Activated CD4-positive, alpha-beta T cell treated with anti-CD3 and anti-CD28 coated beads, Interleukin-2, amount 50 U/mL, for 48 hours (primary cell): ENCODE measurements at places on chromosomes 16 and 17.

DNA sequence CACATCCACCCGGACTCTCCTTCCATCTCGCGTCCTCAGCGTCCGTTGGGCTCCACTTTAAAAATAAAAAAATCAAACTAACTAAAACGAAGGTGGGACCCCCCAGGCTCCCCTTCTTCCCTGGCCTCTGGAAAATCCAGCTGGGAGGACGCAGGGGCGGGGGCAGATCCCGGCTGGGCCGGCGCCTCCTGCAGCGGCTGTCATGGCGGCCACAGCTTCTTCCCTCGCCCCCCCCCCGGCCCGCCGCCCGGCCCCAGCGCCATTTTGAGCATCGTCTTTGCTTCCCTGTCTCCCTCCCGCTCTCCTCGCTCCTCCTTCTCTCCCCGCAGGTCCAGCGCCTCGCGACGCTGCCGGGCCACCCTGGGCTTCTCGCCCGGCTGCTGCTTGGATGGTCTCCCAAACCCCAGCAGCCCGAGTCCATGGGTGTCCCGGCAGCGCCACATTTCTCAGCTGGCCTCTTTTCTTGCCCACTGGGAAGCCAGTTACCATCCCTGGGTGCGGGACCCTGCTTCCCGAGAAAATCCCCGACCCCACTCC, 3.3 kb downstream of the HOXB2 start:
- DNase-seq, result peak; percentile 48

DNA sequence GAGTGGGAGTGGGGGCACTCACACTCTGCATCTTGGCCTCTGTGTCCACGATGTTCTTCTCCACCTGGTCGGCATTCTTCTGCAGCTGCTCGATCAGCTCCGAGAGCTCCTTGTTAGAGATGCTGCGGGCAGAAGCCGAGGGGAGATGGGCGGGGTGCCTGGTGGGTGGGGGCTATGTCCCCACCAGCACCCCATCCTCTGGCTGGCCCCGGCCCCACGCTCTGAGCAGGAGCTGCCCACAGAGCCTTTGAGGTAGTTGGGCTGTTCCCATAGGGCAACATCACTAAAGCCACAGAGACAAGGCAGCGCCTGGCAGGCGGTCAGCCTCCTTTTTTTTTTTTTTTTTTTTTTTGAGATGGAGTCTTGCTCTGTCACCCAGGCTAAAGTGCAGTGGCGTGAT, 26.1 kb downstream of the PPL start:
- DNase-seq, result no peak

DNA sequence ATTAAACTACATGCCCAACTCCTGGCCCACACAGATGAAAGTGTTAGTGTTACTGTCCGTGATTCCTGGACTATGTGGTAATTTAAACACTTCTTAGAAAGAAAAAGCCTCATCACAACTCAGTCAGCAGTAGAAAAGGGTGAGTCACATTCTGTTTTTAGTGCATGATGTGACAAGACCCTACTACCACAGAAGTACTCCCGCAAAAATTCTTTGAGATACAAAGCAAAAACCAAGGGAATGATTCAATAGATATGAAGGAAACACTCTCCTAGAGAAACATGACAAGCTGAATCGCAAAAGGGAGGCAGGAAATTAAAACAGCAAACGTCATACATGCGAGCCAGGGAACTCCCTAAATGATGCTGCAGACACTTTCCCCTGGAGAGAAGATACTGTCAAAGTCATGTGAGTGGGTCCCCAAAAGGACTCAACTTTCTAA, 14.4 kb downstream of the SNN start:
- DNase-seq, result no peak

DNA sequence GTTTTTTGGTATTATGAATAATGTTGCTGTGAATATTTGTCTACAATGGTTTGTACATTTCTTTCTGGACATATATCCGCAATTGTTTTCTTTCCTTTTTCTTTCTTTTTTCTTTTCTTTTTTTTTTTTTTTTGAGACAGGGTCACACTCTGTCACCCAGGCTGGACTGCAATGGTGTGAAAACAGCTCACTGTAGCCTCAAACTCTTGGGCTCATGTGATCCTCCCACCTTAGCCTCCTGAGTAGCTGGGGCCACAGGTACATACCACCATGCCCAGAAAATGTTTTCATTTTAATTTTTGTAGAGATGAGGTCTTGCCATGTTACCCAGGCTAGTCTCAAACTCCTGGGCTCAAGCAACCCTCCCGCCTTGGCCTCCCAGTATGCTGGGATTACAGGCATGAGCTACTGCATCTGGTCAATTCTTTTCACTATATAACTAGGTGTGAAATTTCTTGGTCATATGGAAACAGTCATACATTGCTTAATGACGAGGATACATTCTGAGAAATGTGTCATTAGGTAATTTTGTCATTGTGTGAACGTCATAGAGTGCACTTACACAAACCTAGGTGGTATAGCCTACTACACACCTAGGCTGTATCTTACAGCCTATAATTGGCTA, 15.2 kb downstream of the IL21R start:
- DNase-seq, result no peak
